H9 (cell line): ENCODE measurements at places on chromosomes 2 and 18. TPM values are rescaled to one million over a fixed set of nuclear protein-coding genes. Genes with fewer than 3 reads are reported as not detected.

Gene PROKR1
- 1.5 TPM in 2 replicates for total RNA-seq

DNA sequence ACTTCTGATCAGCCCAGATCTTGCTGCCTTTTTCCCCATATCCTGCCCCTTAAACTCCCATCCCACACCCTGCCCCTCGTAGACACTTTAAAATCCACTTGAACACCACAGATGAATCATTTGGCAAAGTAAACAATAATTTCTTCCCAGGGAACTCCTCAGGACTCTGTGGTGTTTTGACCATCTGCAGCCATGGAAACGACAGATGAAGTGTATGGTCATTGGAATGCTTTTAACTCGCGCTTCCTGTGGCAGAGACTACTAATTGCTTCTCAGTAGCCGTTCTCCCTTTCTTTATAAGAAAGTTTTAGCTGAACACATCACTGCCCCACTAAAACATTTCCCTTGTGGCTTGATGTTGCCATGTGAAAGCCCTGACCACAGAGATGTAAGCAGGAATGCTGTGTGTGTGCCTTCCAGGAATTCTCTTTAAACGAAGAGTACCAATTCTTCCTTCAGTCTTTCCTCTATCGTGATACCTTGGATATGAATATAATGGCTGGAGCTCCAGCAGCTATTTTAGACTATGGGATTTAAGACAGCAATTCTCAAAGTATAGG, 92.7 kb upstream of the PARD3B start:
- H3K4me1 ChIP-seq = no peaks in the 10 kb centered on the region; the same call in 1 of the 2 replicates
- H3K27me3 ChIP-seq = no peaks in the 10 kb centered on the region
- H3K27ac ChIP-seq = no peak overlapping the region

Gene C2orf66
- not detected in 2 replicates for total RNA-seq

DNA sequence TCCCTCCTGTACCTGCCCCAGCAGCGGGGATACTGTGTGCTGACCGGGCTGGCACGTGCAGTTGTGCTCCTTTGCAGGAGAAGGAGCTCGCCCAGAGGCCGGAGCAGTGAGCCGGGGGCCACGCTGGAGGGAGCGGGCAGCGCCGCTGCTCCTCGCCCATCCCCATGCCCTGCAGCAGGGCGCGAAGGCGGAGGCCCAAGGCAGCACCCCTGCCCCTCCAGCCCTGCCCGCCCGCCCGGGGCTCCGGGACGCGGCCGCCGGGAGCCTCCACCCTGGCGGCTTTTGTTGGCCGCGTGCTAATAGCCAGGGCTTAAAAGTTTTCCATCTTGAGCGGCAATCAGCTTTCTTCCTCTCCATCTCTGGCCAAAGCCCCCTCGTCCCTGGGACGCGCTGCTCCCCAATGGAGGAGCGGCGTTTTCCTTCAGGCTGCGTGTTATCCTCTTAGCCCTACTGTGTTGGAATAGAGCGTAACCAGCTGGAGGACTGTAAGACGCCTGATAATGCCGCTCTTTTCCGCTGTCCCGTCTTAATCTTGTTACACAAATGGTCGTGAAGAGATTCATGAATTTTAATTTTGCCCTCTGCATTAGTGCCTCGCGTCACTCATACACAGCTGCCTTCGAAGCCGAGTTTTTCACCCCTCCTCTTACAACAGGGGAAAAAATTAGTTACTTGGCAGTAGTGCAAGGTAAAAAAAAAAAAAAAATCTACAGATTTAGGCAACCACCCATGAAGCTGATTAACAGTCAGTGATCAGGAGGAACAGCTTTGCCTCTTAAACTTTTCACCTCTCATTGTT, 172.9 kb upstream of the SIX3 start:
- no peaks in the 10 kb centered on the region for H3K36me3 ChIP-seq
- H3K4me3 ChIP-seq = peak overlapping the region; percentile 71; the same call in 2 of the 3 replicates
- peaks cover 7% of the 10 kb centered on the region; the same call in 1 of the 2 replicates for H3K27me3 ChIP-seq
- no peaks in the 10 kb centered on the region; the same call in 1 of the 2 replicates for H3K4me1 ChIP-seq
- no peak overlapping the region for H3K27ac ChIP-seq
- peak; percentile 46 for DNase-seq

DNA sequence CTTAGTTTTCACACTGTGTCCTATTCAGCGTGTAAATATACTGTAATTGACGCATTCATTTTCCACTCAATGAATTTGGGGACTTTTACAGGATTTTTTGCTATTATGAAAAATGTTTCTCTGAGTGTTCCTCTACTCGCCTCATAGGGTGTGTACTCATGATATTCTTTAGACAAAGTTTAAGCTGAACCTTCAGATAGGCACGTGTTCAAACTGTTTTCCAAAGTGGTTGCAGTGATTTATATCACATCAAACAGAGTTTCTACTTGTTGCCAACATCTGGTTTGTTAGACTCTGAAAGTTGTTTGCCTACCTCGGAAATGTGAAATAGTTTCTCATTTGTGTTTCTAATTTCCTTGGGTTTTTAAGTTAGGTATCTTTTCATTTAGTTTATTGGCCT, 46.4 kb upstream of the IL1R1 start:
- H3K27me3 ChIP-seq = no peaks in the 10 kb centered on the region
- DNase-seq = no peak
- no peaks in the 10 kb centered on the region for H3K36me3 ChIP-seq

DNA sequence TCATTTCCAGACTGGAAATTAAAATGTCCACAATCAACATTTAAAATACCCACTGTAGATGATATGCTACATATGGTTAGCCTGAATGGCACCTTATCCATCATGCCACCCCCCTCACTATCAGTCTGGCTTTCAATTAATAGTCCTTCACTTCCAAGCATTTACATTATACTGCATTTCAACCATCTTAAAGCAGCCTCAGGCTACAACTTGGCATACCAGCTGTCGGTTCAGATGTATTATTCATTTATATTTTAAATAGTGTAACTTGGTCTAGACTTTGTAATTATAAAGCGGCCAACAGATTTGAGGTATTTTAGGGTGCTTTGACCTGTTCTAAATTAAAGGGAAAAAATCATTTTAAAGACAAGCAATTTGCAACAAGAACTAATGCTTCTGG, 2.6 kb downstream of the GCG start:
- H3K27ac ChIP-seq = no peak overlapping the region
- no peak for DNase-seq
- peaks cover 3% of the 10 kb centered on the region; the same call in 1 of the 2 replicates for H3K4me1 ChIP-seq
- H3K4me3 ChIP-seq = no peak overlapping the region

- DNase-seq = no peak
- H3K4me1 ChIP-seq = no peaks in the 10 kb centered on the region
- H3K36me3 ChIP-seq = no peaks in the 10 kb centered on the region
- H3K4me3 ChIP-seq = no peak overlapping the region
- H3K27me3 ChIP-seq = peaks cover 33% of the 10 kb centered on the region
- H3K27ac ChIP-seq = no peak overlapping the region
Observed at GRCh38 chr18:79400091-79400590, 4.4 kb downstream of the NFATC1 start.

DNA sequence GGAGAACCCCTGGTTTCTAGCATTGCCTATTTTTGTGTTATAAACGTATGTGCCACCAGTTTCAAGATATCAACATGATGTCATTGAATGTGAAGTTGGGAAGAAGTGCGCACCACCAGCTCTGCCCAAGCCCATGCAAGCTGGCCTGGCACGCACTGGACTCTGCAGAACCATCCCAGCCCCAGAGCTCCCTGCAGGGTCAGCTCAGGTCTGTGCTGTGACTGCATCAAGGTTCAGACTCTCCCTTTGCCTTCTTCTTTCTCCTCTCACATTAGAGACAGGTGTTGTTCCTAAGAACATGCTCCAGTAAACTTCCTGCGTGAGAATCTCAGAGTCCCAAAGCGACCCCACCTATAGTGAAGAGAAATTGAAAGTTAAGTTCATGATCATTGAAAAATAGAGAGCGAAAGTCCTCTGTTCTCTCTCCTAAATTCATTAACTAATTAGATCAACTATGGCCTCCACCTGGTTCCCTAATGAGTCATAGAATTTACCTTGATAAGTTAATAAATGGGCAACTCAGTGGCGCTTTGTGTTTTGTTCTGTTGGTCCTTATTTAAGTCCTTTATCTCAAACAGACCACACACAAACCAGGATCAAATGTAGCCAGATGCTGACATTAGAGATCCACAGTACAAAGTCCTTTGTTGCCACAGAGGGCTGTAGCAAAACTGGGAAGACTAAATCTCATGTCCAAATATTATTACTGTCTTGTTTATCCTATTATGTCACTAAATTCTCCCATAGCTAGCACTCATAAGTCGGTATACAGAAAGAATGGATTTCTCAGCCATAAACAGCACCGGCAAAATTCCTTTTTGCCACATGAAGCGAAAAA, 432.3 kb downstream of the STK39 start:
- H3K27me3 ChIP-seq = no peaks in the 10 kb centered on the region
- H3K36me3 ChIP-seq = peaks cover 11% of the 10 kb centered on the region
- H3K4me1 ChIP-seq = no peaks in the 10 kb centered on the region
- no peak for DNase-seq

- no peak overlapping the region for H3K4me3 ChIP-seq
- no peaks in the 10 kb centered on the region for H3K27me3 ChIP-seq
- no peak overlapping the region for H3K27ac ChIP-seq
- H3K36me3 ChIP-seq = peaks cover 17% of the 10 kb centered on the region; the same call in 2 of the 3 replicates
Observed at GRCh38 chr2:237760506-237761502, 37.8 kb upstream of the RBM44 start.

- no peak for DNase-seq
- H3K4me1 ChIP-seq = peaks cover 3% of the 10 kb centered on the region; the same call in 1 of the 2 replicates
- no peak overlapping the region for H3K27ac ChIP-seq
- no peak overlapping the region for H3K4me3 ChIP-seq
- H3K36me3 ChIP-seq = peaks cover 4% of the 10 kb centered on the region; the same call in 1 of the 2 replicates
Observed at GRCh38 chr2:147511491-147511948, 333.3 kb upstream of the ACVR2A start.

DNA sequence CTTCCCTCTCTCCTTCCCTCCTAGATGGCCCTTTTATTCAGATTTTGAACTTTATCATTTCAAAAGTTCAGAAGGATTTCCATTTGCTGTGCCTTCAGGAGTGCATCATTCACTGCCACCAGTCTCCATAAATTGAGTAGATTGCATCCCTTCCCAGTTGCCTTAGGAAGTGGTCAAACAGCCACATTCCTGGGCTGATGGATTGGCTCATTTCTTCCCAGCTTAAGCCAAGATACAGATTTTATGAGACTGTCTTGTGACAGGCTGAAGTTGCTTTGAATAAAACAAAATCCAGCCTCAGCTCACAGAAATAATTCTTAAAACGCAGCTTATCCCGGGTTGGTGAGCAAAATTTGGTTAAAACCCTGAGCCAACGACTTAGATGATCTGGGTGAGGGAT, 9.8 kb downstream of the NRP2 start:
- H3K36me3 ChIP-seq = peaks cover 5% of the 10 kb centered on the region
- no peaks in the 10 kb centered on the region for H3K27me3 ChIP-seq
- no peak overlapping the region for H3K4me3 ChIP-seq
- peaks cover 10% of the 10 kb centered on the region for H3K4me1 ChIP-seq
- H3K27ac ChIP-seq = no peak overlapping the region

- H3K4me3 ChIP-seq = no peak overlapping the region
- no peak overlapping the region for H3K27ac ChIP-seq
- H3K36me3 ChIP-seq = peaks cover 87% of the 10 kb centered on the region
- H3K4me1 ChIP-seq = no peaks in the 10 kb centered on the region
- H3K27me3 ChIP-seq = no peaks in the 10 kb centered on the region
Observed at GRCh38 chr2:233264667-233265066, 13.2 kb downstream of the ATG16L1 start.

DNA sequence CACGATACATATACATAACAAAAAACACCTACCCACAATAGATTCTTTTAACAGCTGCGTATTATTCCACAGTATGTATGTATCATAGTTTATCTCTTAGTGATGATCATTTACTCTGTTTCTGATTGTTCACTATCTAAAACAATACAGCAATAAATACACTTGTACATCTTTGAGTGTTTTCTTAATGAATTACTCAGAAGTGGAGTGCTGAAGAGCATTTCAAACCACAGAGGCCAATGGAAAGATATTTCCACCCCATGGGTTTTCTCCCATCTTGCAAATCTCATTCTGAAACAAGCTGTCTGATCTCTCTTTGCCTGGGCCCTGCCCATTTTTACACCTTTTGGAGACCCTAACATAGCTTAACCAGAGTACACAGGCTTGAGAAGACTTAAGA, 113.8 kb upstream of the KLF7 start:
- H3K36me3 ChIP-seq = no peaks in the 10 kb centered on the region
- no peaks in the 10 kb centered on the region for H3K27me3 ChIP-seq
- H3K4me1 ChIP-seq = no peaks in the 10 kb centered on the region
- H3K4me3 ChIP-seq = no peak overlapping the region

- H3K27me3 ChIP-seq = no peaks in the 10 kb centered on the region
- DNase-seq = no peak
Observed at GRCh38 chr2:74244286-74244685, 45.9 kb downstream of the MTHFD2 start.

GRCh38 chr2:220682616-220683015, 889.5 kb downstream of the EPHA4 start:
- no peak for DNase-seq
- H3K27me3 ChIP-seq = no peaks in the 10 kb centered on the region

DNA sequence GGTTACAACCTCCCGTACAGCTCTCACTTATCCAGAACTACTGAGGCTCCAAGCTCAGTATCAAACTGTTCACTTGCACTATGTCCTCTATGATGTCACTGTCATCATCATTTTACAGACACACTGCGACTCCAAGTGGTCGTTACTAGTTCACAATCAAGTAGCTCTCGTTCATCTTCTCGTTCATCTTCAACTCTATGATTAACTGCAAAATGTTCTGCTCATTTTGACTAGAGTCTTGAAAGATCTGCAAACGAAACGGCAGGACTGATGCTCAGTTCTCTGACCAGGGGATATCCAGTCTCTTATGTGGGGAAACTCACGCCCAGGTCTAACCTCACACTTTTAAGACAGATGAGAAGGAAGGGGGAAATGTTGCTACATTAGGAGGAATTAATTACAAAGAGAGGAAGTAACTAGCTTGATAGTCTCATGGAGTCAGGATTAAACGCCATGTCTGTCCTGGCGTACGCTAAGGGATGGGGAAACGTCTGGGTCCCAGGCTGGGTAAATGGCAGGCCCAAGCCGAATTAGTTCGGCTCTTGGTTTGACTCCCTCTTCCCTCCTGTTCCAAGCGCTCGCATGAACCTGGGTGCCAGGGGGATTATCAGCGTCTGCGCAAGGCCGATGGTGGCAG, 794 bp upstream of the CHCHD5 start:
- peak overlapping the region; percentile 37 for H3K27ac ChIP-seq
- H3K4me1 ChIP-seq = no peaks in the 10 kb centered on the region
- no peak for DNase-seq
- H3K4me3 ChIP-seq = peak overlapping the region; percentile 86

- DNase-seq = peak; percentile 43
- no peak overlapping the region for H3K27ac ChIP-seq
- H3K27me3 ChIP-seq = no peaks in the 10 kb centered on the region; the same call in 1 of the 2 replicates
- H3K4me1 ChIP-seq = peaks cover 12% of the 10 kb centered on the region
- H3K36me3 ChIP-seq = no peaks in the 10 kb centered on the region
- H3K4me3 ChIP-seq = no peak overlapping the region
Observed at GRCh38 chr18:24987303-24988252, 364.4 kb downstream of the ZNF521 start.
